Stimulated activated CD4-positive, alpha-beta T cell treated with anti-CD3 and anti-CD28 coated beads, Interleukin-1b, Interleukin-23, amount 100 ng/mL, for 1 hour (primary cell): ENCODE measurements at places on chromosomes 7 and 10.

GRCh38 chr7:134083766-134084487, 43.2 kb upstream of the LRGUK start:
- DNase-seq: no peak

GRCh38 chr10:132375116-132375794, 21.7 kb upstream of the PWWP2B start:
- DNase-seq: no peak

- DNase-seq: no peak
These were observed 22.5 kb downstream of the AKR1E2 start for GRCh38 chr10:4848356-4849041.

GRCh38 chr7:114519240-114519639, 104.6 kb downstream of the FOXP2 start:
- DNase-seq: no peak

DNA sequence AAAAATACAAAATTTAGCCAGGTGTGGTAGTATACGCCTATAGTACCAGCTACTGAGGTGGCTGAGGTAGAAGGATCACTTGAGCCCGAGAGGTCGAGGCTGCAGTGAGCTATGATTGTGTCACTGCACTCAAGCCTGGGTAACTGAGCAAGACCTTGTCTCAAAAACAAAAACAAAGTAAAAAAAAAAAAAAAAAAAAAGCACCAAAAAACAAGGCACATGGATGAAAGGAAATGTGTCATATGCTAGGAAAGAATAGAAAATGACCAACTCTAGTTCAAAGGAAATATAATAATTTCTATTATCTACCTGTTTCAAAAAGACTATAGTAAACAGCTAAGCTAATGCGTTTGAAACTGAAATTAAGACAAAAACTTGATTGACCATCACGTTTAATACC, 33.8 kb downstream of the UBE2H start:
- DNase-seq: no peak

DNA sequence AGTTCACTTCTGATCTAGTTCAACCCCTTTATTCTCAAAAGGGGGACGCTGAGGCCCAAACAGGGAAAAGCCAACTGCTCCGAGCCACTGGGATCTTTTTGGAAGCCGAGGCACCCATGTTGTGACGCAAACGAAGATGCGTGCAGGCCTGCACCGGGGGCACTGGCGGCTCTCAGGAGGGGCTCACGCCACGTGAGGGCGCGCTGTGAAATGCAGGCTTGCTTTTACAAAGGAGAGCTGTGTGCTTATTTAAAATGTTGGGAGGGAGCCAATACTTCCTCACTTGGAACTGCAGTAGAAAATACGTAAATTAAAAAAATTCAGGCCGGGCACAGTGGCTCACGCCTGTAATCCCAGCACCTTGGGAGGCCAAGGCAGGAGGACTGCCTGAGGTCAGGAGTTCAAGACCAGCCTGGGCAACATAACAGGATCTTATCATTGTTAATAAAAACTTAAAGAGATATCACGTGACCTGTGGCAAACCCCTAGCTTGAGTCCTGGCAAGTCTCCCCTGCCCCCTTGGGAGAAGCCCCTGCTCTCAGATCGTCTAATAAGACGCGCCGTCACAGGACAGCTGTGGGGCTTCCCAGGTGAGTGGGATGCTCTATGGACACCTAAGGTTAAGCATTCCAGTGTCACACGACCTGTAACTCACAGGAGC, 16.3 kb downstream of the BRI3 start:
- no peak for DNase-seq

- no peak for DNase-seq
These were observed 140.7 kb upstream of the CALCR start for GRCh38 chr7:93715234-93715633.

- no peak for DNase-seq
These were observed 163.2 kb downstream of the EBF3 start for GRCh38 chr10:129800796-129801340.

DNA sequence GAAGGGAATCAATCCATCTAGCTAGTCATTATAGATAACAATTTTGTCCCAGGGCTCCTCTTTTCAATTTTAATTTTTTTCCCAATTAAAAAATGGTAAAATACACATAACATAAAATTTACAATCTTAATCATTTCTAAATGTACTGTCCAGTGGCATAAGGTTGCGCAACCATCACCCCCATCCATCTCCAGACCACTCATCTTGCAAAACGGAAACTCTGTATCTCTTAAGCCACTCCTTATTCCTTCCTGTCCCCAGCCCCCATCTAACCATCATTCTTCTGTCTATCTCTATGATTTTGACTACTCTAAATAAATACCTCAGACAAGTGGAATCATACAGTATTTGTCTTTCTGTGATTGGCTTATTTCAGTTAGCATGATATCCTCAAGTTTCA, 46.1 kb upstream of the RAB18 start:
- DNase-seq: no peak

- no peak for DNase-seq
These were observed 1.8 kb upstream of the ATG9B start for GRCh38 chr7:151025924-151026671.
